ENCODE measurements at places on chromosomes 1 and 21.

- no peak for DNase-seq
Measured at GRCh38 chr1:184698016-184698415, 56.6 kb downstream of the EDEM3 start.

GRCh38 chr1:205294934-205295333 lies 26.6 kb downstream of the NUAK2 start:
- DNase-seq, result no peak

- no peak for DNase-seq
Measured at GRCh38 chr1:59556398-59556797, 258.4 kb upstream of the HOOK1 start.

- DNase-seq, result peak; percentile 67
Measured at GRCh38 chr1:155219592-155220031, 11.1 kb downstream of the MTX1 start.

- DNase-seq, result no peak
Measured at GRCh38 chr21:45420061-45421041, 15.4 kb downstream of the COL18A1 start.

- no peak for DNase-seq
Measured at GRCh38 chr1:111789142-111789541, 33.4 kb downstream of the DDX20 start.

DNA sequence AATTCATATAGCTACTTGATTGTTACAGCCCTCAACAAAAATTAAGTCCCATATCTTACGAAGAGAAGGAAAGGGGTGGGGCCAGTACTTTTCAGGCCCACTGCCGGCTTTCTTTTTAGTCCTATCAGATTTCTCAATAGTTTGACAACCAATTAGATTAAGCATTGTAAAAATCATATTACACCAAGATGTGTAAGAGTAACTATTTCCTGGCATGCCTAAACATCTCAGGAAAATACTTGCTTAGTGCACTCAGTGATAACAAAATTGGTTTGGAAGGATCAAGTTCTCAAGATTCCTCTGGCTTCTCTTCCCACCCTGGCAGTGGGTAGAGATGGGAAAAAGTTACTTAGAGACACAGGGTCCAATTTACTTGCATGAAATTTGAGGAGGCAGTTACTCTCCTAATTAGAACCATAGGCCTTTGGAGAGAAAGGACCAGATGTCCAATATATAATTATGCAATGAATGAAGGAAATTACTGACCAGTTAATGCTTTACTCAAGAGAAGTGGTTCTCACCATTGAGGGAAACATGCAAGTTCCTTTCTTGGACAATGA lies 30.1 kb downstream of the STPG1 start:
- no peak for DNase-seq

DNA sequence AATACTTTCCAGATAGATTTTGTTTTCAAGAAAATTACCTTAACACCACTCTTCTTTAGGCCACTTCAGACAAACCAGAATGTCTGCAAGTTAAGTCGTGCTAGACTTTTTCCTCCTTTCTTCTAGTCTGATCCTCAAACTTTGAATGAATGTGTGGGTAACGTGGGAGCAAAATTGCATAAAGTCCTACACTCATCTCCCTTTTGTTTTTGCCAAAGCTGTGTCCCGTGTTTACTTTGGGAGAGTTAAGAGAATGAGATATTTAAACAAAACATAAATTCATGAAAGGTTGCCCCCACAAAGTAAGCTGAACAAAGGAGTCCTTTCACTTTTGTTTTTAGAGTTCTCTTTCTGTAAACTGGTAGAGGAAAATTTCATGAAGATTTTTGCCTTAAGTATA lies 16.9 kb upstream of the VAMP3 start:
- no peak for DNase-seq

GRCh38 chr1:118148034-118148433 lies 37.0 kb downstream of the SPAG17 start:
- no peak for DNase-seq

DNA sequence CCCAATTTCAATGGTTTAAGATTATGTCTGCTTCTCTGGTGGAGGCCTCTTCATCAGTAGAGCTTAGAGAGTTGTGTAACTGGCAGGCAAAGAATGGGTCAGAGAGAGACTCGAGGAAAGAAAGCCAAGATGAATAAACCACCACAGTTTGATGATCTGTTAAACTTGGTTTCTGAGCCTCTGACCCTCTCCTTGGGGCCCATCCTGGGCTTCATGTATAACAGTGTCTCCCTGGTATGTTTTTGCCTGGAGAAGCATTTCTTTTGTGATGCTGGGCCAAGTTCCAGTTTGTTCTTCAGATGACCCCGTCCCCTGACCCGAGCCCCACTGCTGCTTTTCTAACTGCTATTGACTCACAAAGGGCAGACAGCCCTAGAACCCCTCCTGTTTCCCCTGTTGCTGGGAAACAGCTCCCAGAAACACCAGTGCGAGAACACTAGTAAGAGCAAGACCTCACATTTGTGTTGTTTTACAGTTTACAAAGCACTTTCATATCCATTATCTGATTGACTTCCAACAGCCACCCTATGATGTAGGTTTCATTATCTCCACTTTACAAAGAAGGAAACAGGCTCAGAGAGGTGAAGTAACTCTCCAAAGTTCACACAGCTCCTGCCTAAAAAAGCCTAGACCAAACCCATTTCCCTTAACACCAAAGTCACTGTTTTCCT lies 9.0 kb downstream of the CD2 start:
- DNase-seq, result no peak

DNA sequence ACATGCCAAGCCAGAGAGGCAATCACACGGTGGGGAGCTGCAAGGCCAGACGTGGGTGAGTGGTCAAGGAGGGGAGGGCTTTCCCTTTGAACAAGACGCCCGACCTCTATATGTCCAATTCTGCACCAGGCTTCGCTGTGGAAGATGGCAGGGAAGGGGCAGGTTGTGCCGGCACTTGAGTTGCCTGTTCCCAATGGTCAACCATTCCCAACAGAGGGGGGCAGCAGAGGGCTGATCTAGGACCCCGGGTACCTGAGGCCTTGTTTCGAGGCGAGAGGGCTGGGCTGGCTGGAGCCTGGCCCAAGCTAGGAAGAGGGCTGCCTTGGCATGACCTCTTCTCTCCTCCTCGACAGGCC lies 64.9 kb downstream of the TMEM53 start:
- peak; percentile 29 for DNase-seq

DNA sequence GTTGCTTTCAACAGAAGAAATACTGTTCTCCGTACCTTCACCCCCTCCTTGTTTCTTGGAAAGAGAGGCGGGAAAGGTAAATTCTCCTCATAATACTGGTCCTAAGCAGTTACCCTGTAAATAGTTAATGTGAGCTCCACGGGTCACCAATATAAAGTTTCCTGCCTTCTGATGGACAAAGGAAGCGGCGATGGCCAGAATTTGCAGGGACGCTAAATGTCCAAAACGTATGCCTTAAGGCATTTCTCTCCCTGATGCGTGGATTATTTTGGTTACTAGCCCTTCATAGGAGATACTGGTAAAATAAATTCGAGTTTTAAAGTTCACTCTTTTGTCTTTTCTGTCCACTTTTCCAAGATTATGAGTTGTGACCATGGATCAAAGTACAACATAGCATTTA lies 898 bp upstream of the PTGS2 start:
- DNase-seq, result no peak

DNA sequence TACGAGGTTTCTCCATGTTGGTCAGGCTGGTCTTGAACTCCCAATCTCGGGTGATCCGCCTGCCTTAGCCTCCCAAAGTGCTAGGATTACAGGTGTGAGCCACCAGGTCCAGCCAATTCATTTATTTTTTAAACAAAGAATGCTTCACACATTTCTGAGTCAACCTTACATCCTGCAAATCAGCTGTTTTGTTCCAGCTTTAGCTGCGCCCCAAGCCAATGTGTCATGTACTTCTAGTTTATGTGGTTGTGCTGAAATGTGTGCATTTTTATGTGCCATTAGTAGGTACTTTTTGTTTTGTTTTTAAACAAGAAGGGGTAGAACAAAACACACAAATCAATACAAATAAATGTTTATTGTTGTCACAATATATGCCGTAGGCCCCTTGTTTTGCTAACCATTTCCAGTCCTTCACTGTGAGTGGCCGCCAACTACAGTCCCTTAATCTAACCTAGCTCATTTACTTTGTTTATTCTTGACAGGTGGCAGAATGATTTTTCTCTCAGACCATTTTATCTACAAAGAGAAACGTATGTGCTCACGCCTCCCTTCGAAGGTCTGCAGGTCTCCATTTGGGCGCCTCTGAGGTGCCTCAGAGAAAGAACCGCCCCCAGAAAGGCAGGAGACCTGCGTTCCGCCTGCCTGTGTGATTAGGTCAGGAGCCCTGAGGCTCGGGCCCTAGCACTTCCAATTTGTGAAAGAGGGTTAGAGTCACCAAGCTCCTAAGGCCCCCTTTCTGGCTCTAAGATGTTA lies 2.8 kb upstream of the CASQ2 start:
- no peak for DNase-seq

- DNase-seq, result no peak
Measured at GRCh38 chr1:91440847-91441246, 36.2 kb upstream of the HFM1 start.

DNA sequence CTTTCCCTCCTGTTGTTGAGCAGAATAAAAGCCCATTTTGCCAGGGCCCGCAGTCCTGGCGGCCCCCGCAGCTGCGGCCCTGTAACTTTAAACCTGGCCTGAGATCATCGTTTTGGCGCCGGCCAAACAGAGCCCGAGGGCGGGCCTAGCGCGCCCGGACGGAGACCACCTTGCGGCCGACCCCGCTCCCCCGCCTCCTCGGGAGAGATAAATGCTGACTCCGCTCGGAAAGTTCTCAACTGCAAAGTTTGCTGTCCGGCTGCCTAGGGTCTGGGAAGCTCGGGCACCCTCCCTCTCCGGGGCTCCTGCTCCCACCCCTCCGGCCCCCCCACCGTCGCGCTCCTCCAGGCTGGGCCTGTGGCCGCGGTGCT lies at the start of gene PDPN:
Gene PDPN, plus strand, starts transcription at position 238 of the 371 bp plus-strand sequence. CDS start 202 bp downstream, outside the sequence.
- DNase-seq, result no peak

All from inflammatory macrophage treated with lipopolysaccharide for 1 hour (primary cell).